ENCODE measurements at places on chromosomes 3 and 15.

DNA sequence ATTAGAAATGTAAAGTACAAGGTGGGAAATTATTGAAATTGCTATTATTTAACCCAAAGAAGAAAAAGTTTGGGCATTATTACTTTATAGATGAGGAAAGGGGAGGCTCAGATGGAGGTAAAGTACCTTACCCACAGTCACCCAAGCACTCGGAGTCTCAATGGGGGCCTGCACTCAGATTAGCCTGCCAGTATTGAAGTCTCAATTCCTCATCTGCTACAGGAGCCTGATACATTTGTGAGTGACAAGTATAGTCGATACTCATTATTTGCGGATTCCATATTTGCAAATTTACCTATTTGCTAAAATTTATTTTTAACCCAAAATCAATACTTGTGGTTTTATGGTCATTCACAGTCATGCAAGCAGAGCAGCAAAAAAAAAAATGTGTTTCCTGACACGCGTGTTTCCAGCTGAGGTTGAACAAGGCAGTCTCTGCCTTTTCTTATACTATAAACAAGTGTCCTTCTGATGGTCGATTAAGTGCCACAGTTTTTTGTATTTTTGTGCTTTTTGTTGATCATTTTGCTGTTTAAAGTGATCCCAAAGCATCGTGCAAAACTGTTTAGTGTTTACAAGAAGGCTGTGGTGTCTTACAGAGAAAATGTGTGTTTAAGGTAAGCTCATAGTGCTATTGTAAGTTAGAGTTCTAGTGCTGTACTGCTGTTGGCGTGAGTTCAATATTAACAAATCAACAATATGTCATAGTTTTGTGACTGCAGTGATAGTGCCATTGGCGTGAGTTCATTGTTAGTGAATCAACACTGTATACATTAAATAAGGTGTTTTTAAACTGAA, 48.0 kb downstream of the ARHGEF26 start:
- DNase-seq, result no peak

DNA sequence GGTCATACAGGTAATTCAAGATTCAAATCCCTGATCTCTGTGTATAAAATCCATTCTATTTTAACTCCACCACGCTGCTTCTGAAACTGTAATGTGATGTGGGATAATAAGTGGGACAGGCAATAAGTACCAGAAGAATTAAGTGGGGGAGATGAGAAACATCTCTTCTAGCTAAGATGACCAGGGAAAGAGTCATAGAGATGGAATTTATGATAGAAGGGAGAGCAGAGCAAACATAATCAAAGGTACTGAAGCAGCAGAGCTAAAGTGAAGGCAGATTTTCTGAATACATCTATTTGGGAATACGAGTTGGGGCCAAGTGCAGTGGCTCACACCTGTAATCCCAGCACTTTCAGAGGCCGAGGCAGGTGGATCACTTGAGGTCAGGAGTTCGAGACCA, 4.9 kb downstream of the MRPL47 start:
- DNase-seq, result no peak

- DNase-seq, result no peak
Observed at GRCh38 chr3:44076221-44076829, 165.4 kb upstream of the TOPAZ1 start.

GRCh38 chr15:80160570-80161156, 7.9 kb downstream of the FAH start:
- no peak for DNase-seq

DNA sequence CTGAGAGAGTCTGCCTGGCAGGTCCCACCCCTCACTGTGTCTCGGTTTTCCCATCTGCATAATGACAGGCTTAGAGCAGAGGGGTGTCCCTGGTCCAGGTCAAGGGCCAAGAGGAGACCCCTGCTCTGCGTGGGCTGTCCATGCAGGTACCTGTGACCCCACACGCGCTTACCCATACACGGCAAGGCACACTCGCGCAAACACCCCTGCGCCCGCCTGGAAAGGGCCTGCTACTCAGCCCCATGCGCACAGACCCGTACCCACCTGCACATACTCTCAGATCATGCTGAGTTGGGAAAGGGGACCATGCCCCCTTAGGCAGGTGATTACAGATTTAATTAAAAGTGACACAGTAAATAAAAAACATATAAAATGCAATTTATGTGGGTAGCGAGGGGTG, 23.4 kb upstream of the TMEM115 start:
- DNase-seq, result no peak

DNA sequence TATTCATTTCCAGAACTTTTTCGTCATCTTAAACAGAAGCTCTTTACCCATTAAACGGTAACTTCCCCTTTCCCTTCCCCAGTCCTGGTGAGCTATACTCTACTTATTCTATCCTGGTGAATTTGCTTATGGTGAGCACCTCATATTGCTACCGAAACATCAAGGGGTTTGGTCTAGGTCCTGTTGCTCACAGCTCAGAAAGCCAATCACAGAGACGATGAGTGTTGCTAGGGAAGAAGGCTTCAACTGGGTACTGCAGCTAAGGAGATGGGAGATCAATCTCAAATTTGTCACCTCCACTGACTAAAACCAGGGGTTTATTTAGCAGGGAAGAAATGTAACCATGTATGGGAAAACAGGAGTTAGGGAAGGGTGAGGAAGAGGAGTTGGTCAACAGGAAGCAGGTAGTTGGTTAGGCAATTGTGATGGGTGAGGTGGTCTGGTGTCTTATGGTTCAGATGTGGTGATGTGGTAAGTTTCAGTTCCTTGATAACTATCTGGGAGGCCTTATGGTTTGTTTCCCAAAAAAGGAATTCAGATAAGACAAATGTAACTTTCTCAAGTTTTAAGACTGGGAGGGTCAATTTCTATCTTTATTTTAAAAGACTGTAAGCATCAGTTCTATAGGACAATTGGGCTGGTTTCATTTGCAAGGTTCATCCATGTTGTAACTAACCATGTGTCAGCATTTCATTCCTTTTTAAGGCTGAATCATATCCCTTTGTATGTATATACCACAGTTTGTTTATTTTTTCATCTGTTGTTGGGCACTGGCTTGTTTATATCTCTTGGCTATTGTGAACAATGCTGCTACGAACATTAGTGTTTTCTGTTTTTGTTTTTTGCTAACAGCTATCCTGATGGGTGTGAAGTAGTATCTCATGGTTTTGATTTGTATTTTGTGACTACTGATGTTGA, 24.3 kb downstream of the ARHGAP11B start:
- DNase-seq, result no peak

DNA sequence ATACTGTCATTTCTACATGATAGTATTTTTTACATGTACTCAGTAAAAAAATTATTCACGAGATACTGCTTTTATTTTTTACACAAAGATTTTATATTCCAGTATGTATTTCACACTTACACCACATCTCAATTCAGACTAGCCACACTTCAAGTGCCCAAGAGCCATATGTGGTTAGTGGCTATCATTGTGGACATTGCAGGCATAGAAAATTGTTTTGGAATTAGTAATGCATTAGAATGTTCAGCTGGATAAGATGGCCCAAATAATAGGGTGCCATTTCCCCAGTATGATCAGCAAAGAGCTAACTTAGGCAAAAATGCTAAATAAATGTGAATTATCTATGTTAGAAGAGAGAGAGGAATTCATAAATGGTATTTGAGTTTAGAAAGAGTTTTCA, 203.8 kb upstream of the MCTP2 start:
- DNase-seq, result no peak

- no peak for DNase-seq
Observed at GRCh38 chr3:143001034-143001368, 369 bp upstream of the U2SURP start.

- no peak for DNase-seq
Observed at GRCh38 chr3:194184801-194185200, 48.9 kb downstream of the HES1 start.

GRCh38 chr3:49495023-49495422, 25.0 kb downstream of the DAG1 start:
- no peak for DNase-seq

- DNase-seq, result no peak
Observed at GRCh38 chr15:84813931-84814330, 3.2 kb upstream of the ALPK3 start.

- no peak for DNase-seq
Observed at GRCh38 chr15:100902436-100903167, 16.6 kb upstream of the LRRK1 start.
